ENCODE measurements at places on chromosomes 16 and 17. TPM values are rescaled to one million over a fixed set of nuclear protein-coding genes. Genes with fewer than 3 reads are reported as not detected.

DNA sequence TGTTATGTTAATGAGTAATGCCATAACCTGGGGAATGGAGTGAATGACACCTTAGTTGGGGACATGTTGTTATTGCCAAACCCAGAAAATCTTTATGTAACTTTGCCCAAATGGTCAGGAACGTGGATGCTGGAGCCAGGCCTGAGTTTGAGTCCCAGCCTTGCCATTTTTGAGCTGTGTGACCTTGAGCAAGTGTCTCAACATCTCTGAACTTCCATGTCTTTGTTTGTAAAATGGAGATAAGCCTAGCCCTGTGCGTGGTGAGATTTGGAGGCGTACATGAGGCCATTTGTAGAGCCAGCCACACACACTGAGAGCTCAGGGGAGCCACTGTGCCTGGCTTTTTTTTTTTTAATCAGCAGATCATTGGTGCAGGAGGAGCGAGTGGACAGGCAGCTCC, 247.3 kb downstream of the FOXL1 start:
- H3K27me3 ChIP-seq, result peaks cover 27% of the 10 kb centered on the region
- no peak for DNase-seq
- H3K27ac ChIP-seq, result no peak overlapping the region
- H3K36me3 ChIP-seq, result no peaks in the 10 kb centered on the region

DNA sequence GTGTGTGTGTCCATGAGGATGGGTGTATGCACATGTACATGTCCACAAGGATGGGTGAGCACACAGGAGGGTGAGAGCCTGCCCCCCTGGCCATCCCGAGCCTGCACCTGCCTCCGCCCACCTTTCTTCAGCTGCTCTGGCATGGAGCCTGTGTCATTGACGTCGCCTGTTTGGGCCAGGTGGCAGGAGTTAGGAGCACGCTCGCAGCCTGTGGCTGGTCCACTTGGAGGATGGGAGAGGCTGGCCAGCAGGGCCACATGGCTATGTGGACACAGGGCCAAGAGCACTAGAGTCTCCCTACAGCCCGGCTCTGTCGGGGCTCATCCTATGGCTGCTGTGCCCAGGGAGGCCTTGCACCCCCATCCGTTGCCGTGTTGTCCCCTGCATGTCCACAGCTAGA, 21.4 kb downstream of the BAHCC1 start:
- H3K36me3 ChIP-seq, result no peaks in the 10 kb centered on the region
- DNase-seq, result no peak

DNA sequence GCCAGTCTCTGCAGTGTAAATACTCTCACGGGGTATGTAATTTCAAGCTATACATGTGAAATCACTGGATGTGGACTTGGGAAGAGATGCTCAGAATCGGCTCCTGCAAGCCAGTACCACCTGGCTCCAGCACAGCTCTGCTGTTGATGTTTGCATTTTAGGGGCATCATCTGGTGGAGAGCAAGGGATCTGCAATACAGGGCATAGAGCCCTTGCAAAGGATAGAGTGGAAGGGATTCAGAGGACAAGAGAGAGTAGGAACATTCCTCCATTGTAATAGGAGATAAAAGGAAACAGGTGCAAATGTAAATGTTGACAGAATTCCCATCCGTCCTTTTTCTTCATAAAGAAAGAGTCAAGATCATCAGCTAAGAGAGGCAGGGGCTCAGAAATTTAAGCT, 184.1 kb downstream of the PMP22 start:
- no peaks in the 10 kb centered on the region for H3K36me3 ChIP-seq
- no peak overlapping the region for H3K27ac ChIP-seq
- H3K4me1 ChIP-seq, result no peaks in the 10 kb centered on the region
- H3K27me3 ChIP-seq, result no peaks in the 10 kb centered on the region
- no peak overlapping the region for H3K4me3 ChIP-seq

The HCFC1R1 gene
- total RNA-seq, result 8.9 TPM

Data from CD4-positive, alpha-beta T cell (primary cell).